ENCODE measurements at places on chromosomes 7 and 10.
A peak's percentile ranks its signal among the peaks of the same experiment; 100 is the strongest.

DNA sequence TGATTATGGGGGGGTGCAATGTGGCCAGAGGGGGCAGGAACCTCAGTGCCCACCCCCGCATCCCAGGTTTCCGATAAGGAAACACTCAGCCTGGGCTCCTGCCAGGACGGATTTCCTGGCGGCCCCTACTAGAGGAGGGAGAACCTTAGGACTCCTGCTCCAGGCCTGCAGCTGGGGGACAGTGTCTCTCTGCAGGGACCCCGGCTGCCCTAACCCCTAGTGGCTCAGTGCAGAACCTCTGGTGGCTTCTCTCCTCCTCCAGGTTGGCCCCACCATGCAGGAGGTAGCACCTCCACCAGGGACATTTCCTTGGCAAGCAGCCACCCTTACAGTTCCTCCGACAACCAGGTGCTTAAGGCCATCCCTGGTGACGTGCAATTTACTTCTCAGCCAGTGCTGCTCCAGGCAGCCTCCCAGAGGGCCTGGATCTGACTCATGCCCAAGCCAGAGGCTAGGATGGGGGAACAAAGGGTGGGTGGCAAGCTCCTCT is 31.9 kb downstream of the SH2B2 start:
- DNase-seq = peak; percentile 1

GRCh38 chr10:6729861-6730344 is 149.8 kb upstream of the PRKCQ start:
- DNase-seq = peak; percentile 54

- no peak for DNase-seq
Measured at GRCh38 chr7:129512192-129512591, 9.9 kb downstream of the SMKR1 start.

- no peak for DNase-seq
Measured at GRCh38 chr7:1843271-1843861, 173.3 kb downstream of the ELFN1 start.

DNA sequence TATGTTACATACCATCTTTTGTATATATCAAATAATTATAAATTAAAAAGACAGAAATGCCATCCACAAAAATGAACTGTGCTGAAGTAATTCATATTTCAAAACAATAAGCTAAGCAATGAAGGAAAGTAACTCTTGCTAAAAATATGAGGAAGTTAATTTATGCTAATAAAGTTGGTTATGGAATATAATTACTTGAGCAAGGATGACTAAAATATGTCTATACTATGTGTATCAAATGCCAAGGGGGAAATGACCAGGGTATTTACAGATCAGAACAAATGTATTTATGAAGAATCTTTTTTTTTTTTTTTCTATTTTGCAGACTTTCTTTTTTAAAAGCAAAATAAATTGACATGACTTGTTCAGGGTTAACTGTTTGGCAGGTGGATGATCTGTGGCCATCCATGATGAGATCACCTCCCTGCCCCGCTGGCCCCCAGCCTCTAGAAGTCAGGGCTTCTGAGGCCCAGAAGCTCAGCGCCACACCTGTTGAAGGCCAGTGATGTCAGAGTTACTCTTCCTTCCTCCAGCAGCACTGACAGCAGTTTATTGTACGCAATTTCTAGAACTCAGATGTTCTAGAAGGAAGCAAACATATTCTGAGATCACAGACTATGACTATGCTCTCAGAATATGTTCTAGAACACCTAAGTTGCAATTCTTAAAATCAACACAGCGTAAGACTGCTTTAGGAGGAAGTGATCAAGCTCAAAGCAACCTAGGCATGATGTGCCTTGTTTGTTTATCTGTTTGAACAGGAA is 196.1 kb upstream of the KLF14 start:
- DNase-seq = no peak

GRCh38 chr7:156117542-156118247 is 305.4 kb upstream of the SHH start:
- DNase-seq = no peak

GRCh38 chr7:19674266-19674960 is 34.4 kb downstream of the POLR1F start:
- DNase-seq = no peak

GRCh38 chr7:134943785-134944400 is 42.4 kb upstream of the AGBL3 start:
- peak; percentile 61 for DNase-seq

GRCh38 chr7:3767917-3768777 is 467.1 kb downstream of the SDK1 start:
- peak; percentile 42 for DNase-seq

- DNase-seq = no peak
Measured at GRCh38 chr7:936386-937054, 18.0 kb downstream of the ADAP1 start.

DNA sequence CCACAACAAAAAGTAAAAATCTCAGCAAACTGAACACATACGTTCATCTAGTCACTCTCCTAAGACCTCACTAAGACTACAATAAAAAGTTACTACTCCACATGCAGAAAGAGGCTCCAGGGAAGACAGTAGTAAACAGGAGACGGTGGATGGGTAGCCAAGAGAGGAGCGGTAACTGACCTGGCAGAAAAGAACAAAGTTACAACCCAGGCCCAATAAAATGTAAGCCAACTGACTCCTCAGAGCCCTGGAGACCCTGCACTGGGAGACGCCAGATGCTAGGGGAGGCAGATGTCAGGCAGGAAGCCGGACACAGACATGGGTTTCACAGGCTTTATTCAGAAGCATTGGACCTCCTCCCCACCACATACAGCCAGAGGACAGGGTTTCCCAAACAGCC is 181.1 kb upstream of the NFE2L3 start:
- DNase-seq = no peak

- no peak for DNase-seq
Measured at GRCh38 chr10:34184397-34184796, 630.7 kb downstream of the PARD3 start.

- DNase-seq = no peak
Measured at GRCh38 chr10:99548041-99548530, 15.3 kb downstream of the NKX2-3 start.

- no peak for DNase-seq
Measured at GRCh38 chr7:42224391-42225003, 12.5 kb downstream of the GLI3 start.

DNA sequence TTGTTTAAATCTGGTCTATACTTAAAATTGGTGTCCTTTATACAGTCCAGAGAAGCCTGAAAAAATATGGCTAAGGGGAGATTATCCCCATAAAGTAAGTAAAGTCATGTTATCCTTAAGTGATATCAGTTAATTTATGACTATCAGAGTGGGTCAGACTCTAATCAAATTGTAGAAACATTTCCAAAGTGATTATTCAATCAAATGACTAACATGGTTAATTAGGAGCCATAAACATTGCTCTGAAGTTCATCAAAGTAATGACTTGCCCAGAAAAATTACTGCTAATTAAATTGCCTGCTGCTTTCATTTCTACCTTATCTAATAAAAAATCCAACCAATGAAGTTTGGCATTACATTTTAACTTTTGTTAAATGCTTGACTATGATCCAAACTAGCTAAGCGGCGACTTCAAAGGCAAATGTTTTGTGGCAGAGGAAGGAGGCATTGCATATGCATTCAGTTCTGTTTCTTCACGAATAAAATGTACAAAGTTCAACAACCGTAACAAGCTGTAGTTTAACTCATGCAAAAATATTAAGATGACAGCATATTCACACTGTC is 76.7 kb downstream of the ETV1 start:
- DNase-seq = no peak

- DNase-seq = no peak
Measured at GRCh38 chr7:7922684-7923385, 45.8 kb upstream of the GLCCI1 start.

- DNase-seq = no peak
Measured at GRCh38 chr7:50226669-50227068, 77.8 kb upstream of the IKZF1 start.

DNA sequence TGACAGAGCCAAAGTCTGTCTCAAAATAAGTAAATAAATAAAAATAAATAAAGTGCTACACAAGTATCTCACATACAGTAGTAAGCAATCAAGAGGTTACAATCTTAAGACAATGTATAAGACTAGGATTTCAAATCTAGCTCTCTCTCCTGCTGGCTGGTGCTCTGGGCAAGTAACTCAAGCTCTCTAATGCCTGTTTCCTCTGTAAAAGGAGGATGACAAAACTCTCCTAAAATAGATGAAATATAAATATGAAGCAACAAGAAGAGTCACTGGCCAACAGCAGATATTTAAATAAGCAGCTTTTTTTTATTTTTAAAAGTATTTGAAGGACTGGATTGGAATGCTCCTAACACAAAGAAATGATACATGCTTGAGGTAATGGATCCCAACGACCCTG is 7.2 kb downstream of the SFMBT2 start:
- DNase-seq = no peak

- no peak for DNase-seq
Measured at GRCh38 chr7:93242106-93242505, 9.9 kb downstream of the VPS50 start.

GRCh38 chr10:82144153-82144552 is 269.2 kb downstream of the NRG3 start:
- DNase-seq = peak; percentile 31

- no peak for DNase-seq
Measured at GRCh38 chr7:117284692-117285091, 38.2 kb downstream of the WNT2 start.

GRCh38 chr7:149245744-149246143 is 6.3 kb downstream of the ZNF212 start:
- DNase-seq = no peak

GRCh38 chr10:44053391-44053790 is 331.5 kb downstream of the CXCL12 start:
- no peak for DNase-seq

GRCh38 chr10:1538531-1539061 is 198.7 kb downstream of the ADARB2 start:
- no peak for DNase-seq

- DNase-seq = peak; percentile 34
Measured at GRCh38 chr10:128151031-128151430, 24.8 kb upstream of the MKI67 start.

- DNase-seq = no peak
Measured at GRCh38 chr7:378551-379455, 88.8 kb downstream of the FOXL3 start.

- DNase-seq = no peak
Measured at GRCh38 chr7:12249706-12250105, 38.6 kb downstream of the TMEM106B start.

- no peak for DNase-seq
Measured at GRCh38 chr7:88150033-88150432, 69.8 kb downstream of the SRI start.

DNA sequence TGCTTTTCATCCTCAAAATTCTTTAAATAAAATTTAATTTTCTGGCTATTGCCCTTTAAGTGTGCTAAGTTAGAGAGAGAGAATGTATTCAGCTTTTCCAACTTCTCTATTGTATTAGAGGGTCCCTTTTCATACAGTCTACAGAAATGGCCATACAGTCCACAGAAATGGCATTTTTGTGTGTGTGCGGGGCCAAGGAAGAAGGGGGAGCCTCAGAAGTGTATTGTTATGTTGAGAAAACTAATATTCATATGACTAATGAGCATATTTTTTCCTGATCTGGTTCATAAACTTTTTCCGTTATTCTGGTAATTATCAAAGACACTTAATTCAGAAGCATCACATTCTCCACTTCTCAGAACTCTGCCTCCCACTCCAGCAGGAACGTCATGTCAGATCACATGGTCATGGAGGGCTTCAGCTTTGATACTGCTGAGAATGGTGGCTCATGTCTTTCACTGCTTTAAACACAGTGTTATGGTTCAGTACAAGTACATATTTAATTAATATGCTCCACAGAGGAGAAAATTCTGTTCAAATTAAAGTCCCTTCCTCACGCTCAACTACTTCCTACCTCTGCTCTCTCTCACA is 37.1 kb downstream of the ELMO1 start:
- no peak for DNase-seq

- DNase-seq = no peak
Measured at GRCh38 chr10:7664707-7665106, 2.1 kb downstream of the ITIH5 start.

DNA sequence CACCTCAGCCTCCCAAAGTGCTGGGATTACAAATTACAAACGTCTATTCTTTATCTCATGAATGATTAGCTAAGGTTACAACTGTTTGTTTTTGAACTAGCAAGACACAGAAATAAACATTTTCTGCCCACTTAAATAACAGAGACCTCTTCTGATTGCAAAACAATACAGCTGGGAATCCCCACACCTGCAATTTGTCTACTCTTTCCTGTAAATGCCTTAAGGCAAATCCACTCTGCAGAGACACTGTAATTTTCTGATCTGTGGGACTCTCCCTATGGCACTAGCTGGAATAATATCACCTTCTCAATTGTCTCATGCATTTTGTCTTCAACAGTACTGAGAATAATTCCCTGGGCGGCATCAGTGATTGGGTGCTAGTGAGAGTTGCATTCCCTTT is 149.3 kb upstream of the FAM3C start:
- no peak for DNase-seq

GRCh38 chr10:78860260-78860914 is 208.4 kb upstream of the ZMIZ1 start:
- DNase-seq = no peak

GRCh38 chr7:123271231-123271630 is 71.5 kb upstream of the SLC13A1 start:
- DNase-seq = no peak

DNA sequence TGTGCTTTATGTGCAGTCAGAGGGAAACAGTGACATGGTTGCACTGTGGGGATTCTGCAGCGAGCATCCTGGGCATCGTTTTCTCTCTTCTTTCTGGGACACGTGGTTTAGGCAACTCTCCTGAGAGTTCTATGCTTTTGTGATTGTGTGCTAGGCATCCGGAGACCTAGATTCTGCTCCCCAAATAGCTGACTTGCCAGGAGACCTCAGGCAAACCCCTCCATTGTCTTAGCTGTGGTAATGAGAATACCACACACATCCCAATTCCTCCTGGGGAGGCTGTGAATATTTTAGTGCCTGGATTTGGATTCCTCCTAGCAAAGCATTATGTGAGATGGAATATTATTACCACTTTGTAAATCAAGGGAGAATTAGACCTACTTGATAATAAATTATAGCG is 611.9 kb upstream of the C7orf33 start:
- peak; percentile 28 for DNase-seq

GRCh38 chr7:136869991-136870865 is 1.8 kb downstream of the CHRM2 start:
- DNase-seq = no peak

GRCh38 chr7:156386097-156386496 is 254.5 kb upstream of the RNF32 start:
- peak; percentile 74 for DNase-seq
